ENCODE measurements at places on chromosomes 3 and 15. TPM values are rescaled to one million over a fixed set of nuclear protein-coding genes. Genes with fewer than 3 reads are reported as not detected.

THUMPD3 gene
- 17.4 TPM for total RNA-seq

TM6SF1 gene
- 0.62 TPM for total RNA-seq

CCDC39 gene
- not detected for total RNA-seq

MAP3K13 gene
- not detected for total RNA-seq

DNA sequence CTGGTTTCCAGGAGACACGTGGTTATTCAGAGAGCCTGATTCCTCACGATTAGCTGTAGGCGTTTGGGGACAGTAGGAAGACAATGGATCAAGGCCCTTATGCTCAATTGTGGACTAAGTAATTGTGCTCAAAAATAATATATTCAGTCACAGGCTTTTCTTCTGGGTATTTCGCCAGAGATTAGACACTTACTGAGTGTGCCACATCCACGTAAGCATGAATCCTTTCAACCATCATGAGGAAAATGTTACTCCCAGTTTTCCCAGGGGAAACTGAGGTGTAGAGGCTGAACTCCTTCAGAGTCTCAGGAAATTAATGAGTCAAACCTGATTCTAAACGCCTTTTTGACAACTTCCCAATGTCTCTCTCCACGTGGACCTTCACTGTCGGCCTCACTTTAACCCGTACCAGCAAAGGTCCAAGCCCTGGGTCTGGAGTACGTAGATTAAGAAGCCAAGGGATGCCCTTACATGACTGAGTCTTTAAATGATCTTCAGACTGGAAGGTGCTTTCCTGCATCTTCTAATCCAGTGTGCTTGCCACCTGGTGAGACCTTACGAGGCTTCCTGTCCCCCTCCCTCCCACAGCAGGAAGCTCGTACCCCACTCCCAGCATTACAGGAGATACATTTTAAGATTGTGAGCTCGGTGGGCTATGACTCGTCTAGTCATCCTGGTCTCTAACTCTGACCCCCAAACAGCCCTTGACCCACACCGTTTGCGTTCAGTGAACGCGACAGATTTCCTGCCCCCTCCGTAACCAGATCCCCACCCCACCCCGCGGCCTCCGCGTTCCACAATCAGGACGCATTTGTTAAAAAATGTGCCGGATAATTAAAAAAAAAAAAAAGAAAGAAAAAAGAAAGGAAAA lies 1.7 kb downstream of the PKM start:
- no peak for DNase-seq

DNA sequence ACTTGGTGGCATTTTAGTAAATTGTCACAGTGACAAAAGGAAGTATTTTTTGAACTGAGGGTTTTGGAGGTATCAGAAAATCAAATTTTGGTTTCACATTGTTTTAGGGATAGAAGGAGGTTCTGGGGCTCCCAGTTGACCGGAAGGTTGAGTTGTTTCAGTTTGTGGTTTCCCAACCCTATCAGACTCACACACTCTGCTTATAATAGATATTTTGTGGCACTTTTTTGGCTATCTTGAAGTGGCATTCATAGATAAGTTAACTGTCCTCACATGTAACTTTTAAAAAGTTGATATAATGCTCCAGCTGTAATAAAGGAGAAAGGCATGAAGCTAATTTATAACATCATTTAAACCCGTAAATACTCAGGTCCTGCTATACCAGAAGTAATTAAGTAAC lies 12.8 kb downstream of the ARMC8 start:
- no peak for DNase-seq

DNA sequence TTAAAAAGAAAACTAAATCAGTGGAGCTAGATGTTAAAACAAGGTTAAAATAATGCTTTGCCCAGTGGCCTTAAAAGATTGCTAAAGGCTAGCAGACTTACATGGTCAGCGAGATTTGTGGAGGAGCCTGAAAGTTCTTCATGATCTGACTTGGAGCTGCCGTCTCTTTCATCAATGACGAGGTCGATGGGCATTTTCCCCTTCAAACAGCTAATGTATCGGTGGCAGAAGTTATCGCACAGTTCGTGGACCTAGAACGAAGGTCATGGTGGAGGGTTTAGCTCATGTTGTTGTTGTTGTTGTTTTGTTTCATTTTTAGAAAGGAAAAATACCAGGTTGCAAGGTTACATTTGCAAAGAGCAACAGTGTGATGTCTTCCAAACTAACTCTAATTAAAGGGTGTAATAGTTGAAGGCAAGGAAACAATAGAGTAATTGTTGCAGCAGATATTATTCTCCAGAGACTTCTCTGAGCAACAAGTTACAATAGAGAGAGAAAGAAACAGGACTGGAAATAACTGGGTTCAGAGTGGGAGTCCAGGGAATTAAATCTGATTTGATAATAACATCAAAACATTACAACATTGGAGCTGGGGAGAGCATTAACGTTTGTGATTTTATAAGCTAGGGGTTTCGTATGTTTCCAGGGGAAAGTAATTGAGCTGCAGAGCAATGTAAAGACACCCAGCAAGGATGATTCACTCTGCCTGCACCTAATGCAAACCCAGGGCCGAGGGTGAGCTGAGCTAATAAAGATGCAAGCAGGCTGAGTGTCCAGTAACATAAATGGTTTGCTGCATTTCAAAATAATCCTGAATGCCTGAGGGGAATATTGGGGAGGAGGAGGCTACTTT lies 6.6 kb downstream of the MEIS2 start:
- DNase-seq = no peak

- DNase-seq = no peak
Observed at GRCh38 chr3:29454161-29454611, 173.3 kb downstream of the RBMS3 start.

- DNase-seq = no peak
Observed at GRCh38 chr3:17195192-17195611, 310.4 kb downstream of the PLCL2 start.

DNA sequence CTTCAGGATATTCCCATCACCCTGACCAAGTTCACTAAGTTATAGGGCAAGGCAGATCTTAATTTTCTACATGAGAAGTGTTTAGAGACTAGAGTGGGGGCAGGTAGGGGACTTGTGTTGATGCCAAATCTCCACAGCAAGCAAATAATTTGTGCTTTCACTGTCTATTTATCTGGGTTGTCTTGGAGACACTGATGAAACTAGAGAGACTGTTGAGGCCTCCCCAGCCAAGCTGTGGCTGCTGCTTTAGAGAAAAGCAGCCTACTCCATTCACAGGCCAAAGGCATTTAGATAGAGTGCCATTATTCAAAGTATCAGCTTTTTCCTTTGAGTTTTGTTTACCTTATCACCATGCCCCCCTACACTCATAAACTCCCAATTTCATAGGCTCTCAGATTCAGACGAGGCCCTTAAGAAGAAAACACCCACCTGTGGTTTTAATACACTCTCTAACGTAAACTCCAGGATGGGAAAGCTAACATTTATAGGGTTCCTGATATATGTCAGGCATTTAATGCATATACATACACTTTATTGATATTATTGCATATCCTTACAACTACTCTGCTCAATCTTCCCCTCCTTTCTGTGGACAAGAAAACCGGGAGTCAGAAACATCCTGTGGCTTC lies 130.4 kb upstream of the FOXB1 start:
- no peak for DNase-seq

- DNase-seq = no peak
Observed at GRCh38 chr3:24628523-24629258, 134.0 kb upstream of the THRB start.

DNA sequence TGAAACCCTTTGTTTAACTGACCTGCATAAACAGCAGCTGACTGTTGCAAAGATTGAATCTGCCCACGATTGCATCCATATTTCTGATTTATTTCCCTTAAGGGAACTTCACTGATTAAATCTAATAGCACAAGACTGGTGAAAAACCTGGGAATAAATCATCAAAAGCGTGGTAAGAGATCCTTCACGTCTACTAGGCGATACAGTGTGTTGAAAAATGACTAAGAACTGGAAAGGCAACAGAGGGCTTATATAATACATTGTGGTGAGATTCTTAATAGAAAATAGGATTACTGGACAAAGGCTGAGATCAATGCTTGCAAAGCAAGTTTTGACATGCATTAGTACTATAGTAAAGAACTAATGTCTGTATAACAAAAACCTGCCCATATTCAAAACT lies 49.0 kb downstream of the POLQ start:
- DNase-seq = no peak

DNA sequence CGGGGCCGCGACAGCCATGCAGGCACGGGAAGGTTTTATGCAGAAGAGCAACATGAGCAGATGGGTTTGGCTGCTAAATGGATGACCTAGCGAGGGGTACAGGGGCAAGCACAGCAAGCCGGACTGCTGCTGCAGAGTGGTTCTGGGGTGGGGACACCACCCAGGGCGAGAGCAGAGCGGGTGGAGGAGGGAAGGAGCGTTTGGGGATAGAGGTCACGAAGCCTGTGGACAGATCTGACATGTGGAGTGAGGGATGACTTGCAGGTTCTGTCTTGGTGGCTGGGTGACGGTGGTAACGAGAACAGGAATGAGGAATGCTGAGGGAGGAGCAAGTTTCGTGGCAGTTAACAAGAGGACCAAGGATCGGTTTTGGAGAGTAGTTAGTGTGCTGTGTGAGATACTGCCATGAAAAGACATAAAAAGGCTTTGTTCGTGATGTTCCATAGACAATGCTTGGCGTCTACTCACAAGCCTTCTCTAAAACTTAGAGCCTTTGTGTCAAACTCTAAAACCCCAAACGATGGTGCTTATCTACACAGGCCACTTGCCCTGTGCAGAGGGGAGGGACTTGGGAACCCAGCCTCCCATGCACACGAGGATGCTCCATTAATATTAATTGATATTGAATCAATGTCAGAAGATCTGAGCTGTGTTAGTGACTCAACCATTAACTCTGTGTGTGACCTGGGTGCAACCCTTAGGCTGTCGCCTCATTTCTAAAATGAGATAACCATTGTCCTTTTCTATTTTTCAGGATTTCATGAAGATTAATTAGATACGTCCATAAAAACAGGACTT lies 132.7 kb upstream of the SLC2A2 start:
- no peak for DNase-seq
